ENCODE measurements at places on chromosomes 4 and X.

DNA sequence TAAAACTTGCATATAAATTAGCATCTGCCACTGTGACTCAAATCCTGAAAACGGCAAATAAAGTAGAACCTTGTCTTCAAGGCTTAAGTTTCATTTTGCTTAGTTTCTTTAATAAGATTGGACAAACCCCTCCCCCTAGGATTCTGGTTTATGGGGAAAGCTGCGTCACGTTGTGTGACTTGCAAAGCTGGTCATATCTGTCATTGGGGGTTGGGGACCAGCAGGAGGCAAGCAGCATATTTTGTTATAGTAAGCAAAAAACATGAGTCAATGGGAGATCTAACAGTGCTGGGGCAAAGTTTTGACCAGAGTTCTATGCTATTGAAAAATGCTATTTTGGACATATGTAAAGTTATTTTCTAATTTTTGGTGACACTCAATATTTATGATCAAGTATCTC is 407.3 kb downstream of the PCDH18 start:
- no peak for DNase-seq

DNA sequence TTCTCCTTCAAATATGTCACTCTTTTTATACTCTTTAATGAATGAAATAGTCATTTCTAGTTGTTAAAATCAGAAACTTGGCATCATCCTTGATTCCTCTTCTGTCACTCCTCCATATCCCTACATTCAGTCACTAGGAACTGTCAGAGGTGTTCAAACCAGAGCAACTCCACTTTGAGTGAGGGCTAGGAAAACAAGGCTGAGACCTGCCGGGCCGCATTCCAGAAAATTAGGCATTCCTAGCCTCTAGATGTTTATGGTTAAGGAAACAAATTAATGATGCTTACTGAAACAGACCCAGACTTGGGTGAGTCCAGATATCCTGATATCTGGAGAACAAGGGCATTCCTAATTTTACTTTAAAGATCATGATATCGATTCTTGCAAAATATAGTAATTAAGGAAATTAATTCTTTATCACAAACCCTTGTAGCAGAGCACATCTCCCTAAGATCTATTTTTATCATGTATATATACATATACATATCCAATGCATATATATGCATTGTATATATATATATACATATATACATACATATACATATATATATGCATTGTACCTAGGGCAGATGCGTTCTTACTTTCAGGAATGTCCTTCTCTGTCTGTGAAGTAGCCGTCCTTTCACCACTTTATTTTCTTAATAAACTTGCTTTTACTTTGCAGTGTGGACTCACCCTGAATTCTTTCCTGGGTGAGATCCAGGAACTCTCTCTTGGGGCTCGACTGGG is 98.4 kb upstream of the GC start:
- no peak for DNase-seq

GRCh38 chr4:173486714-173487392 is 43.2 kb downstream of the HAND2 start:
- DNase-seq, result no peak

DNA sequence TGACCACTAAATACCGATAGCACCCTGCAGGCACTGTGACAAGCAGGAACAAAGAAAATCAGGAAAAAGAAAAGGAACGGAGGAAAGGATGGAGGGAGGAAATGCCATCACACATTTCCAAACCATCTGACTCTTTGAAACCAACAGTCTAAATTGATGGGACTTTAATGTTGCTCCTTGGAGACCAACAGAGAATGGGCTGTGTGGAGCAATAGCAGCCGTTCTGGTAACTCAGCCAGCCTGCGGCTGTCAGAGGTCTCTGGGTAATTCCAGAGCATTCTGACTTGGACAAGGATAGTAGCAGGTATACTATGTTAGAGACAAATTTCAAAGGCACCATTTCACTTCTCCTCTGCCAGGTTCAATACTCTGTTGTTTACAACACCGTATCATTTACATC is 18.0 kb downstream of the PARM1 start:
- no peak for DNase-seq

GRCh38 chr4:116374815-116375214 is 710.6 kb downstream of the TRAM1L1 start:
- DNase-seq, result no peak

DNA sequence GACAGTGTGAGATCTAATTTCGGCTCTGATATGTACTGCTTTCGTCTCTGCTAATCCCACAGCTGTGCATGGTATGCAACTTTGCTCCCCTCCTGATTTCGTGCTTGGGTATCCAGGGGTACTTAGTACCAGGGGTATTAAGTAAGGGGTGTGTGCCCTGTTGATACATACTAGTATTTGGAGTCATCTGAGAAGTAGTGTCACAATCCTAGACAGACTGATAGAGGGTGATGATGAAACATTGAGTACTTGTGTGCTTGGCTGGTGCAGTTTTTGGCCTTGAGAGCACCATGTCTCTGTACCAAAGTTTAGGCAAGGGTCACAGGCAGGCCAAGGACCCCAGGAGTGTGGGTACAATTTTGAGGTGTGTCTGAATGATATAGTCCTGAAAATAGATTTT is 10.9 kb downstream of the GPAT3 start:
- no peak for DNase-seq

GRCh38 chr4:55410431-55410830 is 14.7 kb downstream of the TMEM165 start:
- DNase-seq, result no peak

DNA sequence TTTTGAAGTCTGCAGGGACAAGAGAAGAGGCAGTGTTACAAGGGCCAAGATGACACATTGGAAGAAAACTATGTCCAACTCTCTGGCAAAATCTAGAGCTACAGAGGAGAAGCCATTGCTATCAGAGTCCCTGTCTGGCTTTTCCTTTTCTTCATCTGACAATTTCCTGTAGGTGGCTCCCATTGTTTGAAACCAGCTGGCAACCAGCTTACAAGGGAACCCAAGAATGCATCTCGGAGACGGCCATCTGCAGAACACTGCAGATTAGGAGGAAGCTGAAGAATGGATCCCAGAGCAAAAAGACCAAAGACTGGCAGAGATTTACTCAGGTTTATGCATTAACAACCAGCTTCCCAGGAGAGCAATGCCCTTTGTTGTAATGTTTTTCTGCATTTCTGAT is 216.2 kb upstream of the CTSO start:
- no peak for DNase-seq

DNA sequence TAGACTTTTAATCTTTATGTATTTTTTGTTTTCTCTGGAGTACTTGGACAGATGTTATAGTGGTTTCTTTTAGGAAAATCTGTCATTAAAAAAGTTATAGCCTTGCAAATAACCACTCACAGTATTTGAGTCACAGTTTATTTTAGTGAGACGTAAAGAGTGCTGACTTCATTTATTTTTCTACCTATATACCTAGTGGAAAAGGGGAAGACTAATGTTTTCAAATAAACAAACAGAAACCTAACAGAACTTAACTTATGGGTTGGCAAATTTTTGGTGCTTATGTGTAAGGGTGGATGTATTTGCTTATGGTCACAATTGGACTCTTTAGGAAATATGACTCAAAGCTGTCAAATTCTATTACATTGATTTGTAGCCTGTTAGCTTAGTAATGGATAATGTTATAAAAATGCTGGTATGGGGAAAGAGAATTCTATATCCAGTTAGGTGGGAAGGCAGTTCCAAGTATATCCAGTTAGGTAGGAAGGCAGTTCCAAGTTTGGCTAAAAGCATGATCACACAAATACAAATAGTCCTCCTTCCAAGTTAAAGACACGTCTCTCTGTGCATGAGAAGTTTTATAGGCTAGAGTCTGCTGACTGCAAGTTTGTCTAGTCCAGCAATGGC is 61.9 kb downstream of the SLC9A6 start:
- no peak for DNase-seq

DNA sequence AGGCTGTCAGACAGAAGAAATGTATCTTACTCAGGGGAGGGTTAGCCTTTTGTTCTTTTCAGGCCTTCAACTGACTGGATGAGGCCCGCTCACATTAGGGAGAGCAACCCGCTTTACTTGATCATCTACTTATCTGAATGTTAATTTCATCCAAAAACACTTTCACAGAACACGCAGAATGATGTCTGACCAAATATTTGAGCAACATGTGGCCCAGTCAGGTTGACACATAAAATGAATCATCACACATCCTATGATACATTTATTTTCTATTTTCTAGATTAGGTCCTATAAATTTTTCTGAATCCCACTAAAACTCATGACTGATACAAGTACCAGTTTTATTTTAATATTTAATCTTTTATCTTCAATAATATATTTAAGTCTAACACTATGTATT is 260.3 kb downstream of the IL15 start:
- DNase-seq, result no peak

DNA sequence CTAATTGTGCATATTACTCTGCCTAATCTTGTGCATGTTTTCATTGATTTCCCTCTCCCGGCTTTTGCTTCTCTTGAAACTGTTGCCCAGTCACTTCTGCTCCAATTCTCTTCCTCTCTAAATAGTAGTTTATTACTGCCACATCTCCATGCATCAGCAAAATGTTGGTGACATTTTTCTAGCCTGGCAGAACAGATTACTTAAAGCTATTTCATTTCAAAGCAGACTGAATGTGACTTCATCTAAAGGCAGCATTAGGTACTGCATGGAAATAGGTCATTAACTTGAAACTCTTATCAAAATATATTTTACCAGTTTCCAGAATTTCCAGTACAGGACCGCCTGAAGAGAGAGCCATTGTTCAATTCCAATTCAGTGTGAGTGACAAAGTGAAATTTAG is 52.4 kb downstream of the HPGDS start:
- no peak for DNase-seq

- DNase-seq, result no peak
Observed at GRCh38 chr4:114389070-114389685, 209.4 kb upstream of the UGT8 start.

DNA sequence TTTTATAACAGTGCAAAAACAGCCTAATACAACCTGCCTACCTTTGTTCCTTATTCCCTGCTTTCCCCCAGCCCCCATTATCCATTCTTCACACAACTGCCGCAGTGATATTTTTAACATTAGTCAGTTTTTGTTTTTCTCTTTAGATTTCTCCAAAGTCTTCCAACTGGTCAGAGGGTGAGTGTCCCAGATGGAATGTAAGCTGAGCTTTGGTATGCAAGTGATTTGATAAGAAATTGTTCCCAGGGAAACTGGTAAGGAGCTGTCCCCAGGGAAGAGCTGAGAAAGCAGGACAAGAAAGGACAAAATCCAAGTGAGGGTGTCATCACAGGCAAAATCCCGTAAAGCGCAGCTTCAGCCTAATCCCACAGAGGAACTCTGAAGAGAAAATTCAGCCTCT is 475.5 kb upstream of the ADGRL3 start:
- no peak for DNase-seq

GRCh38 chrX:136251041-136251991 is at the start of gene MAP7D3:
Gene MAP7D3, minus strand, starts transcription at chrX:136251400. Its CDS starts 42 bp downstream, at chrX:136251358.
- DNase-seq, result peak; percentile 69

DNA sequence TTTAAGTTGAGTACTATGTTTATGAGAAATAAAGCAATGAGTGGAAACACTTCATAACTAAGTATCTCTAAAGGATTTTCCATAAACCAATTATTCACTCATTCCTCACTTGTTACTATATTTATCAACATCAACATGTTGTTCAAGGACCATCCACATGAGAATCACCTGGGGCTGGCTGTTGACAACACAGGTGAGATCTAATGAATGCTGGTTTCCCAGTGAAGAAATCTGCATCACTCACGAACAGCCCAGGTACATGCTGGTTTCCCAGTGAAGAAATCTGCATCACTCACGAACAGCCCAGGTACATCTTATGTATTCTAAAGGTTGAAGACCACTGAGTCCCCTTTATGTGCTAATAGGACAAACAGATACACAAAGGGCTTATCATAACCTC is 32.5 kb downstream of the TSPAN5 start:
- no peak for DNase-seq

- peak; percentile 31 for DNase-seq
Observed at GRCh38 chr4:8229331-8229975, 30.4 kb downstream of the SH3TC1 start.

- DNase-seq, result no peak
Observed at GRCh38 chr4:180234730-180235129, 2008.5 kb upstream of the TENM3 start.

GRCh38 chr4:73139245-73139644 is 69.7 kb upstream of the COX18 start:
- DNase-seq, result no peak

DNA sequence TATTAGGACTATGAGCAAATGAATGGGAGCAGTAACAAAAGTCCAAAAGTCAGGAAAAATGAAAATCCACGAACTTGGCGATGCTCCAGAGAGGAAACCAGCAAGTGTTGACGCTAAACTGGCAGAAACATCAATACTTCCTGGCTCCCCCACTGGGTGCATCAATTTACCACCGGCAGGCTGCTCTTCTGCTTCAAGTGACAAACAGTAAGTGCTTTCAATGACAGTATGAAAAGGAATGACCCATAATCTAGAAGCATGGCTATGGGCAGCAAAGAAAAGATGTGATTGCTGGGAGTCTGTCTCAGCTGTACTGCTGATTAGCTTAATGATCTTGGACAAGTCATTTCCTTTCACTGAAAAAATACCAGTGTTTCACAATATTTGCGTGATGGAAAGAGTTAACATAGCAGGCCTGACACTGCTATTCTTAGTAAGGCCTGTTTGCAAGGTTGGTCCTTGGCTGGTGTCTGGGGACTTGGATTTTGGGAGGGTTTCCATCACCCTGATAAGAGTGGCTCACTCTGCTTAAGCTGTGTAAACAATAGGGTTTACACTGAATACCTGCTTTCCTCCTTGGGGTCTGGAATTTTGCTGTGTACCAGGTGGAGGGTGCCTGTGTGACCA is 8.7 kb downstream of the ATP11C start:
- DNase-seq, result no peak

DNA sequence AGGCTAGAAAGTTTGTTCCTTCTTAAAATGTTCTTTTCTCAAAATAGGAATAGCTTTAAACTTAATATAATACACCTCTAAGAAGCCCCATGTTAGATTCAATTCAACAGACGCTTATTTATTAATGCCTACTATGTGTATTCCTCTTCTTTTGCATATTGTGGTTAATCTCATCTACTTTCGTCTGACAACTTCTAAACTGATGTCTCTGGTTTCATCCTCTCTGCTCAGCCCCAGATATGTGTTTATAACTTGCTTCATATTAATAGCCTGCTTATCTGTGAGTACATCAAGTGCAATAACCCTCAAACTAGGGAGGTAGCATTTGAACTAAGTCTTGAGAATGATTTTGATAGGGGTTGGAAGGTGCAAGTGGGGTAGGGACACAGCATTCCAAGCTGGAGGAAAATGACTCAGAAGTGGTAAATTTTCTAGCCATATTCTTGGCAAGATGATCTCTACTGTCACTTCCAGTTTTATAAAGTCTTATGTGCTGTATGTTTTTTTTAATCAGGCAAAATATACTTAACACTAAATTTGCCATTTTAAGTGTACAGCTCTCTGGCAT is 37.0 kb downstream of the STK26 start:
- no peak for DNase-seq

DNA sequence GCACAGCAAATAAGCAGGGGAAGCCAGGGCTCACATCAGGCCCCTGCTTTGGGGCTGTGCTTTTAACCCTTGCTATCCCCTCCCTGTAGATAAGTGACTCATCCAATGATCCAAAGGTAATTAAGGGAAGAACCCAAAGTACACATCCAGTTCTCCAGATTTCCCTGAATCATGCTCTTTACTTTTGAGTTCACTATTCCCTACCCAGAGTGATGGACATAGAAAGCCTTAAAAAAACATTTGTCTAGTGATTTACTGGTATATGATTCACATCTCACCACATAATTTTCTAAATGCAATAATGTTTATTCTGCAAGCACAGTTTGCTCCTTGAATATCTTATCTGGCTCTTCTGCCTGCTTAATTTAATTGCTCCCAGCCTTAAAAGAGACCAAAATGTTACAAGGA is 136.2 kb downstream of the PPP3CA start:
- no peak for DNase-seq
